RPMI7951 (cell line): ENCODE measurements at places on chromosomes 12 and 14.

- no peak for DNase-seq
Measured at GRCh38 chr14:56989359-56989758, 179.1 kb upstream of the OTX2 start.

GRCh38 chr12:107397890-107398500 lies 287.6 kb upstream of the PWP1 start:
- no peak for DNase-seq

- peak; percentile 62 for DNase-seq
Measured at GRCh38 chr14:37090026-37090425, 82.4 kb downstream of the SLC25A21 start.

DNA sequence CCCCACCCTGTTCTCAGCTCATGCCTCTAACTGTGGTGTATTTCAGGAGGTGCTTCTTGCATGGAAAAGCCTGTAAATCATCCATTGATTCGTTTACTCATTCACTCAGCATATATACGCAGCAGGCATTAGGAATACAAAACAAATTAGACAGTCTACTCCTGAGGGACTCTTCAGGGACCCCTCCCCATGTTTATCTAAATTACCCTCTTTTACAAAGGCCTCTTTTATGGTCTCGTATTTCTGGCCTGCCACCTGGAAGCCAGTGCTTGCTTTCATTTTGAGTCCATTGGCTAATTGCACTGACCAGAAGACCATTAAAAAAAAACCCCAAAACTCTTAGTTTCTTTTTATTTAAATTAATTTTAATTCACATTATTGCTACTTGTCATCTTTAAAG lies 134.4 kb downstream of the DACT1 start:
- DNase-seq, result no peak

DNA sequence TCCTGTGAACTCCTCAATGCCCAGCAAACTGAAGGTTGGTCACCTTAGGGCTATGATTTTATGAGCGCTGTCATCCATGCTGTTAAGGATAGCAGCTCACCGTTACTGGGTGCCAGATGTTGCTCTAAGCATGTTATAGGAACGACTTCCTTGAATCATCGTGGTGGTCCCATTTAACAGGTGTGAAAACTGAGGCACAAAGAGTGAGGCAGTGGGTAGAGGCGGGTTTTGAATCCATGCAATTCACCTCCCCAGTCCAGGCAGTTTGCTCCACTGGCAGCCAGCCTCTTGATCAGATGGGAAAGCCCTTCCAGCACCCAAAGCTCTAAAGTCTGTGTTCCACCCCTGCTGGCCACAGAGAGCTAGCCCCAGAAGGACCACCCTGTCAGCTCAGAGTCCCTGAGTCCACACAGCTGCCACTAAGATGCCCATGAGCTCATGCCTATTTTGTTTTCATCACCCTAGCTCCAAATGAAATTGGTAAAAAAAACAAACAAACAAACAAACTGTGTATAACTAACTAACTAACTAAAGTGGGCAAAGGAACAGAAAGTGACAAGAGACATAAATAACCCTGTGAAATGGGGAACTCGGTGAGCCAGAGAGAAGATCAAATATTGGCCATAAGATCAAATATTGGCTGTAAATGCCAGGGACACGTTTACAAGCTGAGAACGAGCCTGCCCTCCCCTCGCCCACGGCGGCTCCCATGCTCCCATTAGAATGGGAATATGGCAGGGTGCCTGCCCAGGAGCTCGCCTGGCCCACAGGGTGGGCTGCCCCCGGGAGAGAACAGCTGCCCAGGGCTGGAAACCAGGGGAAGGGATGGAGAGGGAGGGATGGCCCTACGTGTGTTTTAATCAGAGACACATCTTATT lies 72.3 kb upstream of the RFLNA start:
- DNase-seq, result no peak

DNA sequence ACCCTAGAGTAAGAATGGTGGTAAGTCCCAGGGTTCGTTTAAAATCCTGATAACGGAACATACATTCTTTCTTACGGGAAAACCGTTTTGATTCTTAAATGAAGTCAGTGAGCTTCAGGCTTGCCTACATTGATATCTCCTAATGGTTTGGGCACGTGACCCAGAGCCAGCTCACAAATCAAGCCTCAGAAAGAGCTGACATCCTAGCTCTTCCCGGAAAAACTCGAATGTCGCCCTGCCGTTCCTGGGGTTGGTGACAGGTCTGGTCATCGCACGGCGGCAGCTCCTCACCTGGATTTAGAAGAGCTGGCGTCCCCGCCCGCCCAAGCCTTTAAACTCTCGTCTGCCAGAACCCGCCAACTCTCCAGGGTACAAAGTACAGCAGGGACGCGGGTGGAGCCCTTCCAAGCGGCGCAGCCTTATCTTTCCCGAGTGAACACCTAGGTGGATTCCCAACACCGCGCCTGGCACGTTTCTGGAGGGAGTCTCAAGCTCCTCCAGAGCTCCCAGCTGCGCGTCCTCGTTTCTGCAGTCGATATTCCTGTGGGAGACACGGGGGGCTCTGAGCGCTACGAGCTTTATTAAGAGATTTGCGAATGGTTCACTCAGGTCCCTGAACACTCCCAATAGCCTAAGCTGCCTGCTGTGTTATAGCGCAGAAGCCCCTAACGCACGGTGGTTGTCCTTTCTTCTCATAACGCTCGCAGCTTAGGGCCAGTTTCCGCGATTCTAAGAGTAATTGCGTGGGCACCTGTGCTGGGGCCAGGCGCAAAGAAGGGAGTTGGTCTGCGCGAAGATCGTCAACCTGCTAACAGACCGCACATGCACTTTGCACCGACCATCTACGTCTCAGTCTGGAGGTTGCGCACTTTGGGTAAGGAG lies at the start of gene SSTR1:
SSTR1 (plus strand) TSS at position 169 of the 882 bp plus-strand sequence. CDS start 1,486 bp downstream, outside the sequence.
- DNase-seq, result no peak

- DNase-seq, result peak; percentile 76
Measured at GRCh38 chr12:96425321-96425720, 25.1 kb upstream of the CDK17 start.

GRCh38 chr12:60266381-60266852 lies 670.6 kb downstream of the SLC16A7 start:
- DNase-seq, result peak; percentile 6

- DNase-seq, result no peak
Measured at GRCh38 chr14:94690486-94690885, 78.3 kb downstream of the SERPINA3 start.

DNA sequence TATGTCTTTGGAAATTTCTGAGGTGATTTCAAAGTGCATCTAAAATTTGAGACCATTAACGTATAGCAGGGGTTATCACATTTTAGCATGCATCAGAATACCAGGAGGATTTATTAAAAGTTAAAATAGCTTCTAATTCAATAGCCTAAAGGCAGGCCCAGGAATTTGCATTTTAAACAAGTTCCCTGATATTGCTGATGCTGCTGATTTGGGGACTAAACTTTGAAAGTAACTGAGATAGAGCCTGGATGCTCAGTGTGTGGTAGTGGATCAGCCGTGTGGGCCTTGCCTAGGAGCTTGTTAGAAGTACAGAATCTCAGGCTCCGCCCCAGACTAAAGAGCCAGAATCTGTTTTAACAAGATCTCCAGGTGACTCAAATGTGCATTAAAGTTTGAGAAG lies 375.0 kb upstream of the FBXO33 start:
- DNase-seq, result no peak

DNA sequence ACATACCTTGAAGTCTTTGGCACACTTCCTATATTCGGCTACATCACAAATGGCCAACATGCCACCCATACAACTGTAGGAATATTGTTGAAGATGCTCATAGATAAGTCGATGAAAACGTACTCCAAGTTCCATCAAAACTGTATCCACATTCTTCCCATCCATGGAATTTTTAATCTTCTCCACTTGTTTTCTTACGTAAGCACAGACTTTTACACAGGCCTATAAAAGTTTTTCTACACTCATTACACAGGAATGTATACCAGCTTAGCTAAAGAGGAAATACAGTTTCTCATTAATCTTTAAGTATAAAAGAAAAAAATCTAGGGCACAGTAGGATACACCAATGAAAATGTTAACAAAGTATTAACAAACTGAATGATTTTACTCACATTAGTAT lies 59.1 kb downstream of the EXOC5 start:
- no peak for DNase-seq

GRCh38 chr12:100371146-100371545 lies 14.3 kb downstream of the SLC17A8 start:
- no peak for DNase-seq

DNA sequence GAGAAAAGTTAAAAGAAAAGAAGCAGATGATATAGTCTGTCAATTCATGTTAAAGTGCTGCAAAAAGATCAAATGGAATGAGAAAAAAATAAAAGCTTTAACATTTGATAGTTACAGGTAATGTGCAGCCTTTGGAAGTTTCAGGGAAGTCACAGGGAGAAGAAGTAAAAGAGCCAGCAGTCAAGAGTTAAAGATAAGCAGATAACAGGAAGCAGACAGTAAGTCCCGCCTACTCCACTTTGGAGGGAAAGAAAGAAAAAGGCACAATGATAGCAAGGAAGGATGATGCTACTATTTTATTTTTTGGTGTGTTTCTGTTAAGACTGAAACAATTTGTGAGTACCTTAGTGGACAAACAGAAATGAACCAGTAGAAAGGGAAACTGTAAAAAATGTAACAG lies 111.1 kb upstream of the KRR1 start:
- peak; percentile 18 for DNase-seq

DNA sequence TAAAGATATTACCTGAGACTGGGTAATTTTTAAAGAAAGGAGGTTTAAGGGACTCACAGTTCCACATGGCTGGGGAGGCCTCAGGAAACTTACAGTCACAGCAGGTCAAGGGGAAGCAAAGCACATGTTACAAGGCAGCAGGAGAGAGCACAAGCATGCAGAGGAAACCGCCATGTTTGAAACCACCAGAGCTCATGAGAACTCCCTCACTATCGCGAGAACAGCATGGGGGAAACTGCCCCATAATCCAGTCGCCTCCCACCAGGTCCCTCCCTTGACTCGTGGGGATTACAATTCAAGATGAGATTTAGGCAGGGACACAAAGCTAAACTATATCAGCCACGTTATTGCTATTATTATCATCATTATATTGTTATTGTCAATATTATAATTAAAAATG lies 138.7 kb downstream of the RIMBP2 start:
- no peak for DNase-seq

DNA sequence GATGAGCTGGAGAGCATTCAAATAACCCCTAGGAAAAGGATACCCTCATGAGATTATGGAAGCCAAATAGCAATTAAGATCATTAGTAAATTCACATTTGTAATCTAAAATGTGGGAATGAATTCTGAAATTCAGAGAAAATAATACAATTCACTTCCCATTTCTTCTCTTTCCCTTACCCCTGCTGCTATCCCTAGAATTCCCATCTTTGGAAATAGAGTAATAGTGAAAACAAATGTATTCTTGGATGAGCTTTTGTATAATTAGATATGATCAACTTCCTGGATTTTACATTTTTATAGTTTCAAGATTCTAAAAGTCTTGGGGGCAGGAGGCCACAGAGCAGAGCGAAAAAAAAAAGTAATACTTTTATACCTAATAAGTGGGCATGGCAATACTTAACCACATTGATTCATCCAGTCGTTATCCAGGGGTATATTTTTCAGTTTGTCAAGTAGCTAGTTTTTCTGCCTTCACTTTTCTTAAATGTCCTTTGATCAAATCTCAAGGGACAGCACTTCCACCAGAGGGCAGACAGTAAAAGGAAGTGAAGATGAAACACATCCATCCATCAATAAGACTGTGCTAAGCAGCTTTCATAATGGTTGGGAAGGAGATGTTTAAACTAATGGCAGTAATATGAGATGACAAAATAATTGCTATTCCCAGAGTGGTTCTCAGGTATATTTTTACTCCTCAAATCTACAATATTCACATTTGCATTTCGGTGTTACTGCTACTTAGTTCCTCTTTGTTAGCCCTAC lies 401.3 kb downstream of the DIO2 start:
- no peak for DNase-seq
